Natural killer cell treated with Interleukin-12 subunit alpha and Interleukin-12 subunit beta and Interleukin-15 and Interleukin-18, amount 100 ng/mL, for 72 hours (primary cell): ENCODE measurements at places on chromosomes 1 and 21. TPM values are rescaled to one million over a fixed set of nuclear protein-coding genes. Genes with fewer than 3 reads are reported as not detected.

The MPZ gene
- total RNA-seq: 6.6 TPM

DNA sequence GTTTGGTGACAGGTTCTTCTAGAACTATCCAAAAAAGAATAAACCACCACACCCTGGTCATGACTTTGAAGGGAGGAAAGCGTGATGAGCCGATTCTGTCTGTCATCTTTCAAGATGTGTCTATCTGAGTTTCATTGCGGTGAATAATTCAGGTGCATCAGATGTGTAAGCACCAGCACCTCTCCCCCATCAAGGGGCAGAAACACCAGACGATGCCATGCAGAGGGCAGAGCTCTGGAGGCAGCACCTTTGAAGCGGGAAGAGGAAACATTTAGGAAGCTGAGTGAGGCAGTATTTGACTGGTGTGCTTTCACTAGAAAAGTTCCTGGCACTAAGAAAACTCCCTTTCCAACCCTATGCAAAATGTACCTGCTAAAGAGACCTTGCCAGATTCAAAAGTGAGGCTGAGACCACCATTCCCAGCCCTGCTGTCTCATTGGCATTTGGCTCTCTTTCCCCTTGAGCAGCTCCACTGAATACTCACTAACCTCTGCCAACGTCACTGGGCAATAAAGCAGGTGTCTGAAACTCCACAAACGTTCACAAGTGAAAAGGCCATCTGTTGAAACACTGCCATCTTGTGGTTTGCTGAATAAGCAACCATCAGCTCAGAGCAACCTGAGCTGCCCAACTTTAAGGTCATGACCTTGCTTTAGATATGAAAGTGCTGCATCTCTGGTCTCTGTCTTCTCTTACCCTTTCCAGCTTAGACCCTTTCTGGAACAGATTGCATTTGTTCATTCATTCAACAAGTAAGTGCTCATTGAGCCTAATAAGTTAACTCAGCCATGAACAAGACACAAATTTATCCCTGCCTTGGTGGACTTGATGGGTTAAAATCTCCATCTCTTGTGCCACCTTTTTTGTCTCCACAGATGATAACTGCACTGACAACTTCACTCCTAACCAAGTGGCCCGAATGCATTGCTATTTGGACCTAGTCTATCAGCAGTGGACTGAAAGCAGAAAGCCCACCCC is 228.6 kb downstream of the PAPPA2 start:
- no peak overlapping the region for H3K4me3 ChIP-seq
- H3K27me3 ChIP-seq: no peaks in the 10 kb centered on the region
- H3K36me3 ChIP-seq: no peaks in the 10 kb centered on the region
- no peak overlapping the region for H3K27ac ChIP-seq
- no peak for DNase-seq
- H3K4me1 ChIP-seq: no peaks in the 10 kb centered on the region

The OR2L5 gene
- not detected for total RNA-seq

The TXNIP gene
- 87.8 TPM for total RNA-seq

The RXFP4 gene
- total RNA-seq: not detected

GRCh38 chr1:34918977-34919561 is 10.4 kb downstream of the DLGAP3 start:
- peaks cover 35% of the 10 kb centered on the region for H3K27me3 ChIP-seq
- no peak for DNase-seq
- H3K36me3 ChIP-seq: no peaks in the 10 kb centered on the region
- H3K4me3 ChIP-seq: no peak overlapping the region

The SH3D21 gene
- total RNA-seq: 18.6 TPM

The LCE2C gene
- total RNA-seq: not detected
